Vein endothelial cell (primary cell): ENCODE measurements at places on chromosomes 3 and 15. TPM values are rescaled to one million over a fixed set of nuclear protein-coding genes. Genes with fewer than 3 reads are reported as not detected.

TEX55 gene
- total RNA-seq, result not detected in 2 replicates

ADAMTSL3 gene
- total RNA-seq, result under 0.01 and 0.38 TPM in 2 replicates

TRPM1 gene
- 0.38 and 1.3 TPM in 2 replicates for total RNA-seq

SHF gene
- 2.6 and 5.9 TPM in 2 replicates for total RNA-seq

MPI gene
- 49.1 and 54.9 TPM in 2 replicates for total RNA-seq

AGTR1 gene
- total RNA-seq, result 0.10 TPM in 1 of 2 replicates, not detected in the other

SNUPN gene
- total RNA-seq, result 17.3 and 20.6 TPM in 2 replicates

SHQ1 gene
- total RNA-seq, result 15.7 and 18.2 TPM in 2 replicates

TGM5 gene
- not detected in 2 replicates for total RNA-seq

CIB2 gene
- total RNA-seq, result 1.2 and 2.9 TPM in 2 replicates

MUC13 gene
- not detected in 2 replicates for total RNA-seq

FEZF2 gene
- total RNA-seq, result not detected in 2 replicates

GOLGA8H gene
- total RNA-seq, result 0.76 and 0.98 TPM in 2 replicates

NUDT16 gene
- 11.4 and 13.3 TPM in 2 replicates for total RNA-seq

CLRN1 gene
- total RNA-seq, result not detected in 2 replicates

STRA6 gene
- total RNA-seq, result 0.10 and 0.65 TPM in 2 replicates

ENTPD3 gene
- under 0.01 TPM in 1 of 2 replicates, not detected in the other for total RNA-seq

KIF23 gene
- 14.0 and 37.2 TPM in 2 replicates for total RNA-seq

RTP3 gene
- total RNA-seq, result not detected in 2 replicates

PARP15 gene
- total RNA-seq, result 0.98 and 1.3 TPM in 2 replicates

SLC26A6 gene
- 16.0 and 20.4 TPM in 2 replicates for total RNA-seq

SMAD6 gene
- total RNA-seq, result 15.3 and 24.2 TPM in 2 replicates

ZDHHC19 gene
- not detected in 2 replicates for total RNA-seq

NANOGP8 gene
- 0.38 TPM in 1 of 2 replicates, not detected in the other for total RNA-seq

BAHD1 gene
- 16.0 and 16.6 TPM in 2 replicates for total RNA-seq

RAD51 gene
- 3.6 and 4.8 TPM in 2 replicates for total RNA-seq

PDIA3 gene
- 192 and 220 TPM in 2 replicates for total RNA-seq

MAGEL2 gene
- total RNA-seq, result 0.10 and 0.33 TPM in 2 replicates
